ENCODE measurements at places on chromosomes 6 and 20.

DNA sequence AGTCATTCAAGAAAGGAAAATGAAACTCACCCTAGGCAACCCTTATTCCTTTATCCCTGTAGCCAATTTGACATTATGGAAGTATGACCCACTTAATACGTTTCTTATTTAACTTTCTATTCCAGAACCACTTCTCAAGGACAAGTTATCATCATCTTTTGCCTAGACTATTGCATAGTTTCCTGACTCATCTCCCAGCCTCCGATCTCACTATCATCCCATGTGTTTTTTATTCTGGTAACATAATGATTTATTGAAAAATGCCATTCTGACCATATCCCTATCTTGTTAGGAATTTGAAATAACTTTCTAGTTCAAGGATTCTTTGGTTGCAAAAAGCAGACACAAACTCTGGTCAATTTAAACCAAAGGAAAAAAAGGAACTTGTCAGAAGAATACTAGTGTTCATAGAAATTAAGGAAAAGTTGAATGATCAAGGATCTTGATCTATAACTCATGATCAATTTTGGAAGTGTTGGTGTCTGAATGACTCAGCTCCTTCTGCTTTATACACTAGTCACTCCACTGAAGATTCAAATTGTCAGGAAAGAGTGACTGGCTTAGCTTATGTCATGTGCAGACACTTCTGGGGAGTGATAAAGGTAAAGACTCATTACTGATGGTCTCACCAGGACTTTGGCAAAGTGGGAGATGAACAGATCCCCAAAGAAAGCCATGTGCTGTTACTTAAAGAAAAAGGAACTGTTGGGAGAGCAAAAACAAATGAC is 8.5 kb upstream of the TINAG start:
- DNase-seq: no peak

GRCh38 chr6:35035481-35036030 is 105.6 kb downstream of the TCP11 start:
- no peak for DNase-seq

- DNase-seq: no peak
Measured at GRCh38 chr20:3645309-3646066, 17.7 kb downstream of the GFRA4 start.

- DNase-seq: no peak
Measured at GRCh38 chr20:2756056-2756611, 44.3 kb downstream of the CPXM1 start.

DNA sequence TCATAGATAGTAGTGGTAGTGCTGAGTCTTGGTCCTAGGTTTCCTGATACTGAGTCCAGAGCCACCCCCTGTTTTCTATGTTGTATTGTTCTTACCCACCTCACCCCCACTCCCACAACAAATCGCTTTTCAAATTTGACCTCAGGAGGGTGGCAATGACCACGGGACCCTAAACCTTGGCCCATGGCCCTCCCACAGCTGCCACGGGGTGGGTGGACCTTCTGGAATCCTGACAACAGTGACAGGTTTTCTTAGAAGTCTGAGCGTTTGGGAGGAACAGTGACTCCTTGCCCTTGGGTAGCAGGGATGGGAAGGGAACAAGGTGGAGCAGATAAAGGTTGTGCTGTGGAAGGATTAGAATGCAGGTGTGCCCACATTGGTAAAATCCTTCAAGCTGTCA is 36.9 kb downstream of the TGM3 start:
- DNase-seq: no peak

- no peak for DNase-seq
Measured at GRCh38 chr20:54172856-54173652, 732 bp downstream of the CYP24A1 start.

GRCh38 chr6:36615018-36615761 is 21.0 kb downstream of the SRSF3 start:
- peak; percentile 47 for DNase-seq

GRCh38 chr20:15342991-15343523 is 1005.6 kb upstream of the FLRT3 start:
- no peak for DNase-seq

- DNase-seq: no peak
Measured at GRCh38 chr6:3393836-3394202, 63.0 kb downstream of the SLC22A23 start.

DNA sequence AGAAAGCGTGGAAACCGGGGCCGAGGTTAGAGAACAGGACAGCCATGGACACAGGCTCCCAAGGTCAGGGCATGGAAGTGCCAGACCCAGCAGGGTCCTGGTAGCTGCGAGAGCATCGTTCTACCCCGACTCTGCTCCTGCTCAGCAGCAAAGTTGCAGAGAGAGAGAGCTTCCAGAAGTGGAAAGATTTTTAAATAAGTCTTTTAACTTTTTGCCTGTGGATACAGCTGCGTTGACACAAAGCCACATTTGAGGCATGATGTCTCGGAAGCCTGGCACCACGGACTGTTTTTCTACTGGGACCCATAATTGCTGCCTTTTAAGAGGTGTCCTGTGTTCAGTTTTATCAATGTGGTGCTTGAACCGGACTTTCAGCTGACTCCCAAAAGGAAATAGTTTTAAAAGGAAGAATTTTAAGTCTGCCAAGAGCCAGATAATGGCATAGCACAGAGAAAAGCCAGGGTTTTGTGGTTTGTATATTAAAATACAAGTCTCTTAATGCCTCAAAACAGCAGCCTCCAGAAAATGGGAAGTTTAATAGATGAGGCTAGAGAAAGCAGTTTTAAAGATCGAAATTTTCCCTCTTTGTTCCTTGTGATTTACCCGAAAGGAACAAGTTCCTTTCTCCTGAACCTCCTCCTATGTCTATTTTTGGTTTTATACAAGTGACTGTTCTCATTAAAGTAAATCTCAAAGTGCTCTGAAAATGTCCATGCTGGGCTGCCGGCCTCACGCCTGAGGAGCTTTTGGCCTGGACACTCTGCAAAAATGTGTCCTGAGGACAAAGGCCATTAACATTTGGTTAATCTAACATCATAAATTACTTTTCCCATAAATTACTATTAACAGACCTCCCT is 91.5 kb downstream of the RIN2 start:
- no peak for DNase-seq

- DNase-seq: no peak
Measured at GRCh38 chr6:166488076-166488685, 98.3 kb downstream of the RAMACL start.

DNA sequence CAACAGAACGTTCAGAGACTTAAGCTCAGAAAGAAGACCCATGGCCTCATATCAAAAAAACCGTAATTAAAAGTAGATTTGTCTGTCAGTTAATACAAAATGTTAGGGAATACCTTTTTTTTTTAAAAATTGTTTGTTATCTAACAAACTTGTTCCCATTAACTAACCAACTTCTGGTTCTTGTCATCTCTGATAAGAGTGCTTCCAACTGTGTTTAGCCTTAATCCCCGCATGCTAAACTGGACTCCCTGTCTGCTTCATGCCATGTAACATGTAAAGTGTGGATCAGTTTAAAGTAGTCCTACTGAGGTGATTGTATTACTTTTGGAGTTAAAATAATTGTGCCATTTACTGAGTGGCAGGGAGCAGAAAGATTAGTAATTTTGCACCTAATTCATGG is 6.3 kb downstream of the JARID2 start:
- DNase-seq: no peak

- no peak for DNase-seq
Measured at GRCh38 chr6:56311533-56312448, 64.4 kb upstream of the COL21A1 start.
